ENCODE measurements at places on chromosomes 1 and 21.

- no peak for DNase-seq
Observed at GRCh38 chr1:157472959-157473358, 79.4 kb downstream of the FCRL5 start.

GRCh38 chr1:106880226-106880625 is 176.2 kb upstream of the PRMT6 start:
- DNase-seq, result no peak

- no peak for DNase-seq
Observed at GRCh38 chr1:211334986-211335385, 8.4 kb downstream of the TRAF5 start.

GRCh38 chr1:94622757-94623156 is 81.2 kb upstream of the F3 start:
- DNase-seq, result no peak

DNA sequence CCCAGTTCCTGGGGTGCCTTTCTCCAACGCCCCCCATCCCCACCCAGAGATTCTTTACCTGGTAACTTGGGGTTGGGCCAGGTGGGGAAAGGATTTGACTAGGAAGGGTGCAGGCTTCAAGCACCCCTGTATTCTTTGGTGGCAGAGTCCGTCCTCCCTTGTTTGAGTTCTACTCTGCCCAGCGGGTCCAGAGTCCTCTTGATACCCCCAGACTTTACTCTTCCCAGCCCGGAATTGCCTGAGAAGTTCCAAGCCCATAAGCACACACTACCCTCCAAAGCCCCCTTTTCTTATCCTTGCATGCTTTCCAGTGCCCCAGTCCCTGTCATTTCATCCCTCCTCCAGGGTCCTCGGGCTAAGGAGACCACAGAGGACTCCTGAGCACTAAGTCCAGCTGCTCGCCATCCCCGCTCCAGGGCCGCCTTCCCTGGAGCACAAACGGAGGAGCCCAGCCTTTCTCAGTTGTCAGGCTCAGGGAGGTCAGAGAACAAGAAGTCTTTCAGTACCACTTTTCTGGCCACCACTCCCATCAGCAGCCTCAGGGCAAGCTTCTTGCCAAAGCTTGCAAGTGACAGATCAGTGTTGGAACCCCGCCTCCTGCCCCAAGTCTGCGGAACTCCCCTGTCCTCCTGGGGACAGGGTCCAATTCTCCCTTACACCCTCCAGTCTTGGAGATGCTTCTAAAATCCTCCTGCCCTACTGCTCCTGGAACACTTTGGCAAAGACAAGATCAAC is 12.2 kb downstream of the SLC45A3 start:
- no peak for DNase-seq

All from Right ventricle myocardium superior (tissue), 1 donor.